ENCODE measurements at places on chromosomes 3 and 15. TPM values are rescaled to one million over a fixed set of nuclear protein-coding genes. Genes with fewer than 3 reads are reported as not detected.

DNA sequence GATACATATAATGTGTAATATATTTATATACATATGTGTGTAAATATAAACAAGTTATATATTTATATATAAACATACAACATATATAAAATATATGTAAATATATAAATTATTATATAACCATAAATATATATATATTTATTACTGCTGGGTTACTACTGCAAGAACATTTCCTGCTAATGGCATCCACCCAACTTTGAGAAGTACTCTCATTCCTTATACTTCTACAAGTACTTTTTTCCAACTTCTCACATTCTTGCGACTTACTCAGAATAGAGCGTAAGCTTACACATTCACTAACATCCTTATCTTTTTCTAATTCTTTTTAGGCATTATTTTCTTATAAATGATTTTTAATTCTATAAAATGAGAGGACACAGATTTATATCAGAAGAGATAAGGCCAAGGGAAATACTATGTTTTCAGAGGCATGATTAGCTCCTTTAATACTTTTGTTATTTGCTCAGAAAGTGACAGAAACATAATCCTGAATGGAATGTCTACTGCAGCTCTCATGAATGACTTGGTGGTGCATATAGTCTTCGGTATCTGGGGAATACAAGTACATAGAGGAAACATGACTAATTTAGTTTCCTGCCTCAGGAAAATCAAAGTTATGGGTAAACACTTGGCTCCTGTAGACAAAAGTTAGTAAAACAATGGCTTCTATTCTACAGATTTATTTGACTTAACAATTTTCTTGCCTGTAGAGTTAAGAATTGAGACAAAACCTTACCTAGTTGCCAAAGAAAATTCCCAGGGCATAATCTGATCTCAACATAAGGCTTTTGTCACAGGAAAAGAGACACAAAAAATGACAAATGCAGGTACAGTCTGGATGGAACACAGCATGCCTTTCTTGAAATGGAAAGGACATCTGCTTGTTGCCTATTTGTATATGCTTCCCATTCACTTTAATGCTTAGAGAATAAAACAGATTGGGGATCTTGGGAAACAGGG lies 453.9 kb downstream of the SQOR start:
- DNase-seq, result no peak

- DNase-seq, result no peak
These were observed 47.8 kb upstream of the ADGRG7 start for GRCh38 chr3:100561459-100562158.

- no peak for DNase-seq
These were observed at the start of gene FBXL2 for GRCh38 chr3:33277193-33277882. Gene FBXL2, plus strand, starts transcription at chr3:33277442. Its CDS starts 71 bp downstream, at chr3:33277513.

Gene FAM227B
- 1.2 TPM for total RNA-seq

DNA sequence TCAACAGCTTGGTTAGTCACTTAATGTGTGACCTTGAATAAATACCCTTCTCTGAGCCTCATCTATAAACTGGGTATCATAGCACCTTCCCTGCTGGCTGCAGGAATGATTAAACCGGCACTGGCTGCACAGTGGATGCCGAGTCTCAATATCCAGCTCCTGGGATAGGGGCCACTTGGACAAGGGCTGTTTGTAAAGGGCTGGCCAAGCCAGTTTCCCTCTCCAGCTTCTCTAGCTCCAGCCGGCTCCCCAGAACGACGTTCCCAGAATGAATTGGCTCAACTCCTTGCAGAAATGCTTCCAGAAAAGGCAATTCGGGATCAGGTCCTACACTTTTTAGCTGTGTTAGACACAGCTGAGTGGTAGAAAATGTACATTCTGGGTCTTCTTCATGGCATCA lies 58.8 kb downstream of the LSM3 start:
- no peak for DNase-seq

DNA sequence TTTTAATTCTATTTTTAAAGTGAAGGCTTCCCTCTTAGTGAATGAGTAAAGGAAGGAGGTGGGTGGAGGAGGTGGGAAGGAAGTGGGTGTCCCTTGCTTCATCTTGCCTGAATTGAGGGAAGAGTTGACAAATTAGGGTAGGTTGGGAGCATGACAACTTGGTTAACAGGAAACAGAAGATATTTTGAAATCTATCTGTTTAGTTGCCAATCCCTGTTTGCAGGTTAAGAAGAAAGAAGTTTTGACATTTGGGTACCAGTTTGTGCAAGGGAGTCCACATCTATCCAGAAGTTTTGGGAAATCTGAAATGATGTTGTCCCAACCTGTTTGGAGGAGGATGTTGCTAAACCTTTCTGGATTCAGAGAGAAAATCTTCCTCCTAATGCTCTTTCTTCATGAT lies 204.1 kb upstream of the SUCLG2 start:
- no peak for DNase-seq

GRCh38 chr3:43893727-43894126 lies 203.0 kb downstream of the ABHD5 start:
- DNase-seq, result no peak

GRCh38 chr15:35507932-35508638 lies 37.9 kb downstream of the DPH6 start:
- no peak for DNase-seq

DNA sequence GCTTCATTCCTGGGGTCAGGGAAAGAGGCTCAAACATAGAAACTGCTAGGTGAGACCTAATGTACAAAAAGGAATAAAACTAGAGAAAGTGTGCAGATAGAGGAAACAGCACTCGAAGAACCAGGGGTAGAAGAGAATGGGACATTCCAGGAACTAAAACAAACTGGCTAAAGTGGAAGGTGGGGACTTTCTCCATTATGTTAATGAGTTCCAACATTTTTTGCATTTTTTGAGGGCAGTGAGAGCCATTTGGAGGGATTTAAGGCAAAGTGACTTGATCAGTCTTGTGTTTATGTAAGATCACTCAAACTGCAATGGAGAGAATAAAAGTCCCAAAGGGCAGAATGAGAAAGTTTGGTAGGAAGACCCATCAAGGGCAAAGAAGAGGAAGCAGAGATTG lies 20.6 kb upstream of the SLC4A7 start:
- no peak for DNase-seq

- no peak for DNase-seq
These were observed 40.0 kb upstream of the CMSS1 start for GRCh38 chr3:99777708-99778107.

Gene NCEH1
- 43.3 TPM for total RNA-seq

GRCh38 chr3:141525814-141526213 lies 39.0 kb downstream of the RASA2 start:
- DNase-seq, result no peak

Gene CCRL2
- total RNA-seq, result 19.4 TPM

DNA sequence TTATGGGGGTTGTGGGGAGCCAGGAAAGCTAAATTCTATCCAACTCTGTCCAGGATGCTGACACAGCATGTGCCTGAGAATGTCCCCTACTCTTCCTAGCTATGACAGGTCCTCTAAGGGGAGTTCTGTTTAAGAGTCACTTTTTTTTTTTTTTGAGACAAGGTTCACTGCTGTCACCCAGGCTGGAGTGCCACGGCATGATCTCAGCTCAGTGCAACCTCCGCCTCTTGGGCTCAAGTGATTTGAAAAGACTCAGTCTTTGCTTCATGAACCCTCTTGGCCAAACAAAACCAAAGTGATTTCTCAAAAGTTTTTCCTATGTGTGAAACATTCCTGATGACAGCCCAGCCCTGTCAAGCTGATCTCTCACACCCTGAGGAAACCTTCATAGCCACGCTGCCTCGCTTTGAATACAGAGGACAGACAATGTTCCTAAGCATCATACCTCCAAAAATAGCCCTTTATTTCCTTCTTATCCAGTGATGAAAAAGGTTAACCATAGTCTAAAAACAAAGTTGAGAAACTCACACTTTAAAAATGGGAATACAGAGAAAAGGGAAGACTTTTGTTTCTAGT lies 105.5 kb upstream of the PROK2 start:
- DNase-seq, result no peak

Gene TBC1D2B
- 41.3 TPM for total RNA-seq

DNA sequence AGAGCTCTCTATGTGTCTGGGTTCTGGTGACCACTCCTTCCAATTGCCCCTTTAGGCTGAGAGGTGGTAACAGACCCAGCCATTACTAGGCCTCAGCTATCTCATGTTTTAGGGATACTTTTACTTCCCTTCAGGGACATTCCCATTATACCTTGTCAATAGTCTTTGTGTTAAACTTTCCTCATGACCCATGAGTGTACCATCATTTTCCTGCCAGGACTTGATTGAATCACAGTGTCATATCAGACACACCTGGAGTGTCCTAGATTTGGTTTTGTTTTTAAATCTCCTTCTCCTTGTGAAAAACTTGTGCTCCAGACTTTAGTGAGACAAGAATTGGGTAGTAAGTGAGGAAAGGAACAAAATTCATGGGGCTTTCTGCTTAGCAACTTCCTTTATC lies 136.6 kb downstream of the KCNAB1 start:
- DNase-seq, result no peak

Gene SNX22
- total RNA-seq, result 0.34 TPM

- DNase-seq, result no peak
These were observed 1003.9 kb upstream of the EPHA6 start for GRCh38 chr3:95810462-95810861.

Gene CASR
- total RNA-seq, result 0.31 TPM

Gene GABRR3
- total RNA-seq, result not detected

GRCh38 chr3:71972031-71972430 lies 187.1 kb upstream of the PROK2 start:
- no peak for DNase-seq

DNA sequence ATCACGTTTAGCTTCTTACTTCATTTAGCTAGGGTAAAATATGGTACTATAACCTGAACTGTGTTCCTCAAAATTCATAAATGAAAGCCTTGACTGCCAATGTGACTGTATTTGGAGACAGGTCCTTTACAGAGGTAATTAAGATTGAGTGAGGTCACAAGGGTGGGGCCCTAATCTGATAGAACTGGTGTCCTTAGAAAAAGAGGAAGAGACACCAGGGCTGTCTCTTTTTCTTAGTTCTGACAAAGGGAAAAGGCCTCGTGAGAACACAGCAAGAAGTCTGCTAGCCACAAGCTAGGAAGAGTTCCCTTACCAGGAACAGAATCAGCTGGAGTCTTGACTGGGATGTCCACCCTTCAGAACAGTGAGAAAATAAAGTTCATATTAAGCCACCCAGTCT lies 162.7 kb downstream of the GMNC start:
- DNase-seq, result no peak

Gene CCK
- not detected for total RNA-seq

Gene CFAP100
- total RNA-seq, result not detected

DNA sequence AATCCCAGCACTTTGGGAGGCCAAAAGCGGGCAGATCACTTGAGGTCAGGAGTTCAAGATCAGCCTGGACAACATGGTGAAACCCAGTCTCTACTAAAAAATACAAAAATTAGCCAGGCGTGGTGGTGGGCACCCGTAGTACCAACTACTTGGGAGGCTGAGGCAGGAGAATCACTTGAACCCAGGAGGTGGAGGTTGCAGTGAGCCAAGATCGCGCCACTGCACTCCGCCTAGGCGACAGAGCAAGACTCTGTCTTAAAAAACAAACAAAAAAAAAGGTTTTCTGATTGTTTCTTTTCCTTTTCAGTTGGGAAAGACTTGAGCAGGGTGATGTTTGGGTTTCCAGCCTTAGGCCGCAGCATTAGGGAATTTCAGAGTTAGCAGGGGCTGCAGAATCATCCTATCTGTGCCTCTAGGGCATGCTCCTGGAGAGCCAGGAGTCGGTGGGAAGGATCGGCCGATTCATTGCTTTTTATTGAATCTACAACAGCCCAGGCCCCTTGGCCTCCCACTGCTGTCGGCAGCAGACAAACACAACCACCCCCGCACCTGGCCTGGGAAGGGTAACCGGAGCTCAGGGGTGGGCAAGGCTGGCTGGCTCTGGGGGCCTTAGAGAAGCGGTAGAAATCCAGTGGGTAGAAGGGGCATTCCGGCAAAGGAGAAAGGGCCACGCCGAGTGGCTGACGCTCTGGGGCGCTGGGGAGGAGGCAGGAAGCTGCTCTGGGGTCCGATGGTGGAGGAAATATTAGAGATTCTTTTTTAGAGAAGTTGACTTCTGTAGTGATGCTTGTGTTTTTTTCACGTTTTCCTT lies 6.3 kb downstream of the CHAC1 start:
- no peak for DNase-seq

GRCh38 chr15:69087366-69087976 lies 73.0 kb upstream of the GLCE start:
- DNase-seq, result no peak

Gene CHRD
- total RNA-seq, result 2.1 TPM

- DNase-seq, result no peak
These were observed 199.5 kb upstream of the P2RY1 start for GRCh38 chr3:152635389-152635788.

DNA sequence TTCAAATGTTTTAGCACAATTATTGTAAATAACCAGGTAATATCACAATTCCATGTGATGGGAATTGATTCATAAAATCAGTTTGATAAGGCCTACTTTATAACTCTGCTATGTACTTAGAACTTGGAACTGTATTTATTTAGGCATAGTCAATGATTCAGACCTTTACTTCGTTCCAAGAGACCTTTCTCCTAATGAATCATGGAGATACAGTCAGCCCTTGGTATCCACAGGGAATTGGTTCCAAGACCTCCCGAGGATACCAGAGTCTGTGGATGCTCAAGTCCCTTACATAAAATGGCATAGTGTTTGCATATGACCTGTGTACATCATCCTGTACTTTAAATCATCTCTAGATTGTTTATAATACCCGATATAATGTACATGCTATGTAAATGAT lies 60.8 kb upstream of the UMPS start:
- DNase-seq, result no peak

DNA sequence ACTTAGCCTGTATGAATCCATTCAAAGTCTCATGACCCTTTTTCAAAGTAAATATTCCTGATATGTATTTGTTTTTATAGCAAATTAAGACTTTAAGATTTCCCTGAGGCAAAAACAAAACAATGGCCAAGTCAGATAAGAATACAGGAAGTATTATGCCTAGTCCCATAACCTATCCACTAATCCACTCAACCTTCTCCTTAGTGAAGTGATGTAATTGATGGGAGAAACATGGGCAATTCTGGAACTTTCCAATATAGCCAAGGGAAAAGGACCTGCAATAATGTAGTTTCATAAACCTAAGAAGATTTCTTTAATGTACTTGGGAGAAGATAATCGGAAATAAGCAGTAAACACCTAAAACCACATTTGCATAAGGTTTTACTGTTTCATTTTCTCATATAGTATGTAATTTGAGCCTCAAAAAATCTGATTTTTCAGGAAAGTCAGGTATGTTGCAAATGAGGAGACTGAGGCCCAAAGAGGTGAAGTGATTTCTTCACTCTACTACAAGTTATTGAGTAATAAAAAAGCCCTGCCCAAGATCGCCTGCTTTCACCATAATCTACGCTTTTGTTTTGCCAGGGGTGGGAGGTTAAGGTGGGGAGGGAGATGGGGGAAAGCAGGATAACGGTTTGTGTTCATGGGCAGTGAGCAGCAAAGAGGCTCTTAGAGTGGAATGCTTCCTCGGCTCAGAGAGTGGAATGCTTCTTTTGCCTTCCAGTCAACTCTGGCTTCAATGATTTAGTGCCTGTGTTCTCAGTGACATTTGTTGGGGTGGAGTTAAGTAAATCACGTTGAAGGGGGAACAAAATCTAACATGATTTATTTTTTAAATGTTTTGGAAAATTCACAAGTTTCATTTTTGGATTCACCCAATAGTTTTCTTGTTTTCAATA lies 95.0 kb upstream of the FNDC3B start:
- DNase-seq, result no peak
